ENCODE measurements at places on chromosomes 2 and 18.

DNA sequence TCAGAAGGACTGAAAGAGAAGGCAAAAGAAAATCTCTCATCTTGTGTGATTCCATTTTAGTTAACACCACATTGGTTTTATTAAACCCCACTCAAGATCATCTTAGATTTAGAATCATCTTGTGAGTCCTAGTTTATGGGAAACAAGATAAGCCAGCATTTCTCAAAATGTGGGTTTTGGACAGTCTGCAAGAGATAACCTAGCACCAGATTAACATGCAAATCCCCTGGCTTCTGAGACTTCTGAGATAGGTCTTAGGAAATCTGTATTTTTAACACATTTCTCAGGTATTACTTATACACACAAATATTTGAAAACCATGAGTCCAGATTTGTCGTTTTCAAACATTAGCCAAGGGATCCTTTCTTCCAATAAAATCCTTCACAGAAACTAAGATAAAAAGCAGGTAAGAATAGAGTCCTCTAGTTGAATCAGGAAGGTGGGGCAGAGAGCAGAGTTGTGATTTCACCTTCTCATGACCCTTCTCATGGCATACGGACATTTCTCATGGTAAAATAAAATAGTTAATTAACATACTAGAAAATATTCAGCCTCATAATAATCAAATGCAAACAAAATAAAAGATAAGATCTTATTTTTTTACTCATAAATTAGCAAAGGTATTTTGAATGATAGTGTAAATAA is 287.2 kb upstream of the FN1 start:
- DNase-seq: no peak

DNA sequence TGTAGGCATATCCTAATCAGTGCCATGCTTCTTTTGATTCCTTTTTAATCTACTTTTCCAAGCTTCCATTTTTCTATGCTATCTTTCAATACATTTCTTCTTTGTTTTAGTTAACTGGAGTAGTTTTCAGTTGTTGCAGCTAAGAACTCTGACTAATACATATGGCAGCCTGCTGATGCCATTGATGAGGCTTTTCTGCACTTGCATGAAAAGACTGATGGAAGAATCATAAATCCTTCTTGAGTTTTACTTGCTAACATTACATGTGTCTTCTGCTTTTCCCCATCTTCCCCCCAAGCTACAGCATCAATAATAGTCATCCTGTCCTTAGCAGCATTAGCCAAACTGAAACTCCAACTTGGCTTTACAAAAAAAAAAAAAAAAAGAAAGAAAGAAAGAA is 203.3 kb downstream of the LRP1B start:
- no peak for DNase-seq

DNA sequence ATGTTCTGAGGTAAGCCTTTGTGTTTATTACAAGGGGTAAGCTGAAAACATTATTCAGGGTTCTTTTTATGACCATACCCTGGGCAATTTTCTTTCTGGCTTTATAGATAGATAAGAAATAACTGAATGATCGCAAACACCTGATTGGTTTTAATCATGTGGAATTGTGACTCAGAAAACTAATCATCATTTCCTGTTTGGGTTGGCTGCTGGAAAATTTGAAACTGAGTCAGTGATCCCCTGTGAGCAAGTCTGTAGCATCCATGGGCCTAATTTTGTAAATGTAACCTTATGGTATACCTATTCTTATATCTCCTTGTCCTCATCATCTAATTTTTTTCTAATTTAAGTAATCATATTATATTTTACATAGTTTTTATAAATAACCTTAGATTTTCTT is 34.3 kb downstream of the CCDC68 start:
- DNase-seq: no peak

- peak; percentile 6 for DNase-seq
Measured at GRCh38 chr2:112811841-112812306, 24.7 kb downstream of the IL1B start.

DNA sequence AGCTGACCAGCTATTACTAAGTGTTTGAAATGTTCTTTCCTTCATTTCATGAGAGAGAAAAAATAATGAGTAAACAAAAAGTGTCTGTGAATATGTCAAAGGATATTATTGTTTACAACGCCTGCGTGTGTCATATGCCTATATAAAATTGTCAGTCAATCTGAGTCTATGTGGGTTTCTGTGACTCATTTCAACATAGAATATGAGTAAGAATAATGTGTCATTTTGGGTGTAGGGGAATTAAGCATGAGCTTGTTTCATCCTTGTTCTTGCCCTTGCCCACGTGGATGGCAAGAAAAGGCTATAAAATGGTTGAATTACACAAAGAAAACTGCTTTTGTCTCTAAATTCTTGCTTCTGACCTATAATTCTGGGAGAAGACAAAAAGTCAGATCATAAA is 466.0 kb downstream of the PTH2R start:
- DNase-seq: no peak

- DNase-seq: no peak
Measured at GRCh38 chr2:108345951-108346350, 31.8 kb upstream of the SULT1C4 start.

GRCh38 chr2:176443946-176444345 is 174.7 kb downstream of the MTX2 start:
- no peak for DNase-seq

GRCh38 chr18:8215741-8216140 is 393.5 kb upstream of the RAB12 start:
- no peak for DNase-seq

- no peak for DNase-seq
Measured at GRCh38 chr2:52369178-52369577, 1337.2 kb upstream of the NRXN1 start.

DNA sequence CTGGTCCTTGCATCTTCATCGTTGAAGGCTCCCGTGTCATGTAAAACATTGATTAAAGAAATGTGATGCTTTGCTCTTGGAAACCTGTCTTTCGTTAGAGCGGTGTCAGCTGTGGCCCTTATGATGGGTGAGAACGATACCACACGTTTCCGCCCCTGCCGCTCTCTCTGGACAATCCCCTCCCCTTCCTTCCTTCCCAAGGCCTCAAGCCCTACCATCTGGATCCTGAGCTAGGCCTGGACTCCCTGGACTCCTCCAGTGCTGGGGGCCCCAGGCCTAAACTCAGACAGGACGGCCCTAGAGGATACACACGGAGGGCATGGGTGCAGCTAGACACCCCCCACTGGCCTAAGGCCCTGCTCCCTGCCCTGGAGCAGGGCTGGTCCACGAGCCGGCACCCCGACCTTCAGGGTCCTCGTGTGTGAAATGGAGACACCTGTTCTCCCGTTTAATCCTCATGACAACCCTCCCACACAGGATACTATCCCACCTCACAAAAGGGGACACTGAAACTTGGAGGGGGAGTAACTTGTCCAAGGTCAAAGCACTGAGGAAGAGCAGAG is 13.2 kb downstream of the BIN1 start:
- DNase-seq: no peak

- DNase-seq: no peak
Measured at GRCh38 chr2:40725950-40726349, 274.1 kb upstream of the SLC8A1 start.

GRCh38 chr2:5720426-5720825 is 28.2 kb downstream of the SOX11 start:
- DNase-seq: no peak

DNA sequence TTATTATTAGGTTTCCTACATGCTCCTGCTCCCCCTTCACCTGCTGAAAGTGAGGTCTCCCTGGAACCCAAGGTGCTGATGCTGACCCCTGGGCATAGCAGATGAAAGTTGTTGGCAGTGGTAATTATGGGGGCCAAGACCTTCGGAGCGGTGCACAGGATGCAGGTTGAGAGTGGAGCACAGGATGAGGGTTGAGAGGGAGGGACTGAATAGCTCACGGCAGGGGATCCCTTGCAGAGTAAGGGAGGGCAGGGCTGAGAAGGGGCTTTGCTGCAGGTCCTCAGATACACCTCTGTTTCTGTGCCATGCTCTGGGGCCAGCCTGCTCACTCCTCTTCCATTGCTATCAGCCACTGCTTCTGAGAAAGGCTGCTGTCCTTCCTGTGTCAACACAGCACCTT is 163.3 kb downstream of the FHOD3 start:
- DNase-seq: no peak

GRCh38 chr18:22311301-22311700 is 106.4 kb downstream of the CTAGE1 start:
- no peak for DNase-seq

- DNase-seq: no peak
Measured at GRCh38 chr2:28292491-28292890, 100.2 kb upstream of the FOSL2 start.

GRCh38 chr2:234240917-234241316 is 190.4 kb downstream of the SPP2 start:
- DNase-seq: no peak

DNA sequence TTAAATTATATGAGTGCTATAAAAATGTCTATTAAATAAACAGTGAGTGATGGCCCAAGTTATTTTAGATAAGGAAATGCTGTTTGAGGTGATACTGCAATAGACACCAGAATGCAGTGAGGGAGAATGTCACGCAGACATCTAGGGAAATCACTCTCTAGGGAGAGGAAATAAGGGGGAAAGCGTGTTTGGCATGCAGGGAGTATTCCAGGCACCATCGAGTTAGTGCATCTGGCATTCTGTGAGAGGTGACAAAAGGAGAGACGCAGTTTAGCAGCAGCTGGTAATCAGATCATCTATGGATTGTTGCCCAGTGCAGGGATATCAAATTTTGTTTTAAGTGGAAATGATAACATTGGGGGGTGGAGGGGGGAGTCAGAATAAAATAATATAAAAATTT is 175.4 kb upstream of the NETO1 start:
- no peak for DNase-seq

- no peak for DNase-seq
Measured at GRCh38 chr2:191299010-191299409, 53.8 kb downstream of the MYO1B start.

GRCh38 chr2:216430811-216431530 is 18.7 kb downstream of the SMARCAL1 start:
- no peak for DNase-seq

DNA sequence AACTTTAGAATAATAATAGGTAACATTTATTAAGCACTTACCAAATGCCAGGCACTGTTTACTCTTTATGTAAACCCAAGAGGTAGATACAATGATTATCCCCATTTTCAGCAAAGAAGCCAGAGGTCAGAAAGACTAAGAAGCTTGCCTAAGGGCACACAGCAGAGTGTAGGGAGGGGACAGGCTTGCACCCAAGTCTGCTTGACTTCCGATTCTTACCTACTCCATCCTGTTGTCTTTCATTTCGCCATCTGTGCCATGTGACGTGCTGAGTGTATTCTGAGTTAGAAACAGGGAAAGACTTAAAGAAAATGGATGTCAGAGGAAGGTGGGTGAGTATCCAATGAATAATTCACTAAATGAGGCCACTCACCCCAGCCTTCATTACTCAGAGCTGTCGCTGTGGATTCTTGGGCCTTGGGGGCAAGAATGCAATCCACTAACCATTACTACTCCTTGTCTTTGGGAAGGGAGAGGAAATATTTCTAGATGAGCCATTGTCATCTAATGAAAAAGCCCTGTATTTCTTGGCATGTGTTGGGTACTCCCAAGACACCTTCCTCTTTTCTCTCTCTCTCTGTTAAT is 76.4 kb upstream of the BCL11A start:
- DNase-seq: no peak

DNA sequence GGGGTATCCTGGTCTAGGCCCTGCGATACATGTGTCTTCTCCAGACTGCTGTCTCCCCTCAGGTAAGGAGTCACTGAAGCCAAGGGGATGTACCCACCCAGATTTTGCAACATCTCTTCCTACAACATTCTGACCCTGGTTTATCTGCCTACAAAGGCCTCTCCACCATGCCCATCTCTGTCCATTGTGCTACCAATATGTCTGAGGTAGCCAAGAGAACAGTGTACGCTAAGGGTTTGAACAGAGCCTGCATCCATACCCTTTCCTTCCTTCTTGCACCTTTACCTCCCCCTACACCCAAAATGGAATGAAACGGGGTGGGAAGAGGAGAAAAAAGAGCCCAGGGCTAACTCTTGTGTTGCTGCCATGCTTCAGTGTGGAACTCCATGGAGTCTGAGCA is 11.9 kb downstream of the ZC3H15 start:
- DNase-seq: no peak

DNA sequence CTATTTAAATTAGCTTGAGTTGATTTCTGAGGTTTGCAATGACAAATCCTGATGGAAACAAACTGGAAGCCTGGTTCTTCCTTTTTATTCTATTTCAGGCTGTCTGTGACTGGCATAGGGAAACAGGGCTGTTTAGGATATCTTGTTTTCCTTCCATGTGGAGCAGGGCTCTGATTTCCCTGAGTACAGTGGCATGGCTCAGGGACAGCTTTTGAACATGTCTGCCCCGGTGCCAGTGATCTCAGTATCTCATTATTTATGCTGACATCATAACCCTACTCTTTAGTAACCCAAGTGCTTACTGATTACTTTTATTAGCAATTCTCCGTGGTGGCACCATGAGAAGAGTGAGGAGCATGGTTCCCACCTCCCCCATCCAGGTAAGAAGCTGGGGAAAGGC is 720.3 kb downstream of the GALR1 start:
- DNase-seq: no peak

GRCh38 chr2:60708630-60709320 is 47.3 kb upstream of the PAPOLG start:
- no peak for DNase-seq

GRCh38 chr2:196284144-196284844 is 112.9 kb upstream of the STK17B start:
- no peak for DNase-seq

GRCh38 chr2:149089068-149089467 is 50.6 kb downstream of the LYPD6B start:
- DNase-seq: no peak

- DNase-seq: no peak
Measured at GRCh38 chr2:9760902-9761228, 82.4 kb upstream of the TAF1B start.

GRCh38 chr2:66364495-66365333 is 70.2 kb upstream of the MEIS1 start:
- no peak for DNase-seq

- DNase-seq: no peak
Measured at GRCh38 chr2:218128781-218129457, 3.1 kb downstream of the CXCR2 start.

DNA sequence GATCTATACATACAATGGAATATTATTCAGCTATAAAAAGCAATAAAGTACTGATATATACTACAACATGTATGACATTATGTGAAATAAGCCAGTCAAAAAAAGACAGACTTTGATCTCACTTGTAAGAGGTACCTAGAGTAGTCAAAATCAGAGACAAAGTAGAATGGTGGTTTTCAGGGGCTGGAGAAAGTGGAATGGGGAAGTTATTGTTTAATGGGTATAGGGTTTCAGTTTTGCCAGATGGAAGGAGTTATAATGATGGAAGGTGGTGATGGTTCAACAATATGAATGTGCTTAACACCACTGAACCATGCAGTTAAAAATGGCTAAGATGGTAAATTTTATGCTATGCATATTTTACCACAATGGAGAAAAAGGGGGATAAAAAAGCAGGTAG is 6.3 kb downstream of the COBLL1 start:
- no peak for DNase-seq

- no peak for DNase-seq
Measured at GRCh38 chr2:159186462-159186861, 100.0 kb downstream of the WDSUB1 start.

GRCh38 chr2:219707496-219708285 is 80.3 kb downstream of the SLC4A3 start:
- DNase-seq: no peak

- DNase-seq: no peak
Measured at GRCh38 chr18:49431165-49431962, 29.1 kb downstream of the DYM start.

- DNase-seq: no peak
Measured at GRCh38 chr2:47086571-47086970, 68.5 kb downstream of the STPG4 start.

- no peak for DNase-seq
Measured at GRCh38 chr2:10521356-10522169, 73.4 kb upstream of the ODC1 start.

- DNase-seq: no peak
Measured at GRCh38 chr2:166411473-166412230, 35.9 kb upstream of the SCN9A start.
